ENCODE measurements at places on chromosomes 16 and 17.

GRCh38 chr16:31141489-31142108 is 6.1 kb upstream of the PRSS8 start:
- DNase-seq, result no peak

DNA sequence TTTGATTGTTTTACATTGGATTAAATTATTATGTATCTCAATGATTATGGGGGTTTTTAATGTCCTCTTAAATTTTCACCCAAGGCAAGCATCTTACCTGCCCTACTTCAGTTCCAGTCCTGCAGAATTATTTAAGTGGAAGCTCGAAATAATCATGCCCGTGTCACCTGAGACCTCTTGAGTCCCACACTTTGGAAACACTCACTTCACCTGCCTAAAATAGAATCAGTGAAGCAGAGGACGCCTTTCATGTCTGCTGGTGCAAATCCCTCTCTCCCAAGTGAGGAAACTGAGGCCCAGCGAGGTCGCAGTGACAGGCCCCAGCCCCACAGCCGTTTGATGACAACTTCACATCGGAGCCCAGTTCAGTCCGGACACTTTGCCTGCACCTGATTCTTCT is 284.6 kb downstream of the C16orf95 start:
- DNase-seq, result no peak

- no peak for DNase-seq
Observed at GRCh38 chr16:57324749-57325148, 33.8 kb upstream of the CCL22 start.

GRCh38 chr17:81073967-81074839 is 39.3 kb downstream of the BAIAP2 start:
- DNase-seq, result no peak

- peak; percentile 81 for DNase-seq
Observed at GRCh38 chr17:76397687-76398522, 13.5 kb downstream of the SPHK1 start.

DNA sequence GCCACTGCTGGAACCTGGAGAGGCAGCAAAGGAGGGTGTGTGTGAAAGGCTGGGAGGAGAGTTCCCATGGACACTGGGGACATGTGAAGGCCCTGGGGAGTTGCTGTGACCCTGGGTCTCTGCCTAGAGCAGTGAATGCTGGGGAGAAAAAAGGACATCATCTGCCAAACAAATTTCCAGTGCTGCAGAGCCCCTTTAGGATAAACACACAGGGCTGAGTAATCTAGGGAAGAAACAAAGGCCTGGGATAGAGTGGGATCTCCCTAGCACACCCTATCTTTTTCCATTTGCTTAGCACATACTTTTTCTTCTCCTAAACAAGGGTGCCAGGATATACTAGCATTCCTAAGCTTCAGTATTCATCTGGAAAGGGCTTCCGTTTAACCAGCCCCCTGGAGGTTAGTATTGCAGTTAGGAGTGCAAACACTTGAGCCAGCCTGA is 3.3 kb upstream of the HIGD1B start:
- no peak for DNase-seq

GRCh38 chr16:17072104-17072503 is 398.7 kb downstream of the XYLT1 start:
- DNase-seq, result no peak

- DNase-seq, result peak; percentile 16
Observed at GRCh38 chr16:228151-228851, 948 bp downstream of the LUC7L start.

GRCh38 chr17:44988044-44988942 is 20.2 kb upstream of the C1QL1 start:
- DNase-seq, result no peak

DNA sequence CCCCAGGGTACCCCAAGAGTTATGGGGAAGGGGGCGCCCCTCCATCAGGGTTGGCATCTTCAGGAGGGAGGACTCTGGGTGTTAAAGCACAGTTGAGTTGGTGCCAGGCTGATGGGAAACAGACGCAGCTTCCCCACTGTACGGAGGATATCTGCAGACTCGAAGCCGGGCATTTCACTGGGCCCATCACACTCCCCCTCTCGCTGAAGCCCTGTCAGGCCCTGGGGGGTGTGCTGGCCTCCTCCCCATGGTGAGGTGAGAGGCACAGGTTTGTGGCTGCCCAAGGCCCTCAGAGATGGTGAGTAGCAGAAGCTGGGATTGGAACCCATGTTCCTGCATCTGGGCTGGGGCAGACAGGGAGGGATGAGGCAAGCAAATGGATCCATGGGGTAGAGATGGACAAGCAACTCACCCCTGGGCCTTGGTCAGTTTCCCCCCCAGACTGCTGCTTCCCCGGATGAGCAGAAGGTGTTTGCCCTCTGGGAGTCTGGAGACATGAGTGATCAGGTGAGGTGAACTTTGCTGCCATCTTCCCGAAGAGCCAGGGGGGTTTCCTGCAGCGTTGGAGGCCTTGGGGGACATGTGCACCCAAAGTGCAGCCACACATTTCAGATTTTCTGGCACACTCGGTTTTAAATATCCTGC is 31.0 kb downstream of the POLR3E start:
- DNase-seq, result no peak

- no peak for DNase-seq
Observed at GRCh38 chr16:55048745-55049144, 118.1 kb downstream of the IRX5 start.

- peak; percentile 40 for DNase-seq
Observed at GRCh38 chr17:37220607-37220953, 155.2 kb upstream of the C17orf78 start.

DNA sequence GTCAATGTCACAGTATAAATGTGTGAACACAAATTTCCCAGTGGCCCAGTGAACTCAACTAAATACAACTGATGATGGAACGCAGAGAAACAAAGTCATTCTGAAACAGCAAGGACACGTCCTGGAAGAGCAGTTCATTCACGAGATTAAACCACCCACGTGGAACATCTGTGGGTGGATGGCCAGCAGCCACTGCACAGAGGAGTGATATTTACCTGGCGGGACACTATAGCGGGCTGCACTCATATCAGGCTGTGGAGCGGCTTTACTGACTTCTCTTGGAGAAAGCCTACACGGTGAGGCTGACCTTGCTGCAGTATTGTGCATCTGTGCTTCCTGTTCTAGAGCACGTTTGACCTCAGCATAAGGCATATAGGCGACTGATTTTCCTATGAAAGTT is 87.3 kb downstream of the TTC19 start:
- no peak for DNase-seq

GRCh38 chr16:17160920-17161431 is 309.8 kb downstream of the XYLT1 start:
- DNase-seq, result no peak

GRCh38 chr17:50467855-50468303 is 801 bp downstream of the CHAD start:
- DNase-seq, result no peak

DNA sequence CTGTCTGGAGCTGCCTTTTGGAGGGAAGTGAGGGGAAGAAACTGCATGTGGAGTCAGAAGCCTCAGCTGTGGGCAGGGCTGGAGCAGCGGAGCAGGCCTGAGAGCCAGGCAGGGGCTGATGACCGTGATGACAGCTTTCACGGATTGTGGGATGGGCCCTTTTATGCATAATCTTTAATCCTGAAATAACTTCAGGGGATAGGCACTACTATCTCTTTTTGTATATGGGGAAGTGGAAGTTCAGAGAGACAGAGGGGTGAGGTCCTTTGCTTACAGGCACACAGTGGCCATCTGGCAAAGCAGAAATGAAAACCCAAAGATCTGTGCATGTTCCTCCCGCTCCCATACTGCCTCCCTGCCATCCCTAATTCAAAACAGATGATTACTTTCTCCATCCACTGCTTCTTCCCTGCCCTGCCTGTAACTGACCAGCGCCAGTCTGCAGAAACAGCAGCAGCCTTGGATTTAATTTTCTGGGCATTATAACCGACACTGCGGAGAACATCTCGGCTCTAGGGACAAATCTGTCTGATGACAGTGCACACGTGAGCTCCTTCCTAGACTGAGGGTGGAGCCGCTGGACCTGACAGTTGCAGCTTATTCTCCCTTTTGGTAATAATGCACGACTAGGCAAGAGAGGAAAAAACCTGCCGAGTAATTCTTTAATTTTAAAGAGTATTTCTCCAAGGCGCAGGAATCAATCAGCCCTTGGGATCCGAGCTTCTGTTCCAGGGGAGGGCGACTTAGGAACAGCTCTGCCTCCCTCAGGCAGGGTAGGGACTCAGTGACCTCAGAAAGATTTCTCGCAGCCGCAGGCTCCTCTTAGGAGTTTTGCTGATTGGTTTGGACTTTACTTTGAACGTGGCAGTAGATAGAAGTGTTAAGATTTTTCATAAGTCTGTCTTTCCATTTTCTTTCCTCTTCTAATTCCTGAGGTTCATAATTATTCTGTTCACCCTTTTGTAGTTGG is 95.4 kb downstream of the UTP18 start:
- no peak for DNase-seq

DNA sequence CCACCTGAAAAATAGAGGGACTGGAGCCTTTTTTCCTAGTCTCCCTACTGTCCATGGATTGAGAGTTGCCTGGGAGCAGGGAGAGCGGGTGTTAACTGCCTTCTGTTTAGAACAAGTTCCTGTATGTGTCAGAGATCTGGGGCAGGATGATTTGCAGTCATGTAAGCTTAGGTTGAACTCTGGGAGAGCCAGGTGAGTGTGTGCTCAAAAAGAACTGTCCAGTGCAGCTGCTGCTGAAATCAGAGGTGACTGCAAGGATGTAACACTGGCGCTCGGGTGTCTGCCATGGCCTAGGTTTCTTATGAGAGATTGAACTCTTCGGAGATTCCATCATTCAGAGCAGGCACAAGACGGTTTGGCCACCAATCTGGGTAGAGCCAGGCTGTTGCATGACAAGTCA is 432.5 kb downstream of the CDH13 start:
- no peak for DNase-seq

GRCh38 chr17:79952901-79953300 is 82.8 kb downstream of the TBC1D16 start:
- no peak for DNase-seq

GRCh38 chr17:16425698-16426659 is 10.6 kb downstream of the TRPV2 start:
- DNase-seq, result no peak

DNA sequence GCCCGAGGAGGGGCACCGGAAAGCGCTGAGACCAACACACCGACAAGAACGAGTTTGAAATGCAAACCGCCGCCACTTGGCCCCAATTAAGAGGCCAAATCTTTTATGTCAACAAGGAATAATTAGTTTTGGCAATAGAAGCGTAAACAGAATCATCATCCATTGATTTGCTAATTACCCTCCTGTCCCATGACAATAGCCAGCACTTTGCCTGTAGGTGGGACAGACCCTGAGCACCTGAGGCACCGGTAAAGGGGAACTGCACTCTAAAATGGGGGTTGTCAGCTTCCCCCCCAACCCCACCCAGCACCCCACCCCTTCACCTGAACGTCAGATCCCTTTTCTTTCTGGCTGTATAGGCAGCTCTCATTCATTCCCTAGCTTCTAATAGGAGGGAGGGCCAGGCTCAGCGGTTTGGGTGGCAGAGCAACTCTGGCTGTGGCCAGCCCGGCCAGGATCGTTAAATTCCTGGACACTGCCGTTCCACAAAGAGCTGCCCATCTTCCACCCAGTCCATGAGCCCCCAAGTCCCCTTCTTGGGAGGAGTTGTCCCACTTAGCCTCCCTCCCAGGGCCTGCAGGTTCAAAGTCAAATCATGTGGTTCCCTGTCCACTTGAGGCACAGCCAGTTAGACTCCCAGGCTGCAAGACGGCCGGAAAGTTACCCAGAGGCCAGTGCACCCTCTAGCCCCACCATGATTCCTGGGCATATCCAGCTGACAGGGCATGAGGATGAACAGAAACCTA is 45.8 kb downstream of the WNT3 start:
- DNase-seq, result no peak

DNA sequence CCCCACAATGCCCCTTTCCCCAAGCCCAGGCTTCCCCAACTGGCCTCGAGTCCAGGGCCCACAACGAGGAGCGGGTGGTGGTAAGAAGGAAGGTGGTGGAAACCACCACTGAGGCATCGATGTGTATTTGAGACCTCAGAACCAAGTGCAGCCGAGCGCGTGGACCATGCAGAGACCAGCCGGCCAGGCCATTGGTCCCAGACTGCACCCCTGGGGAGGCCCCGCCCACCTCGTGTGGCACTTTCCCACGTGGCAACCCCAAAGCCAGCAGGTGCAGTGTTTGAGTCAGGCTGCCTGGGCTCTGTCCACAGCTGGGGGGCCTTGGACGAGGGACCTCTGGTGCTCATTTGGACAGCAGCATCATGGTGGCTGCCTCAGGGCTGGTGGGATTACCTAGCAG is 28.1 kb upstream of the BAHCC1 start:
- no peak for DNase-seq

Data from astrocyte of the spinal cord (primary cell).